Body of pancreas (tissue), 4 donors: ENCODE measurements at places on chromosomes 16 and 17.

DNA sequence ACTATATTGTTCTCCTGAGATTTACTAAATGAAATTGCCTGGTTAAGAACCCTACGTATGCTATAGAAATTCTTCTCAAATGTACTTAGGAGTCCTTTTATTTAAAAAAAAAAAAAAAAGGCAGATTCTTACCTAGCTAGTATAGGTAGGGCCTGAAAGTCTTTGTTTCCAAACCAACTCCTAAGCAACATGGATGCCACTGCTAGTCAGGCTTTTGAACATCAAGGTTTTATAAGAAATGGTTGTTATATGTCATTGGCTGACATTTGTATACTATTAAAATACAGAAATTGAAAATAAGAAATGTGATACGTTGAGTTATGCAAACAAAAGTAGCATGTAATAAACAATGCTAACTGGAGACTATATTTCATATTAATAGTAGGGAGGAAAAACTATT is 1.2 kb downstream of the EVI2A start:
- DNase-seq: no peak

DNA sequence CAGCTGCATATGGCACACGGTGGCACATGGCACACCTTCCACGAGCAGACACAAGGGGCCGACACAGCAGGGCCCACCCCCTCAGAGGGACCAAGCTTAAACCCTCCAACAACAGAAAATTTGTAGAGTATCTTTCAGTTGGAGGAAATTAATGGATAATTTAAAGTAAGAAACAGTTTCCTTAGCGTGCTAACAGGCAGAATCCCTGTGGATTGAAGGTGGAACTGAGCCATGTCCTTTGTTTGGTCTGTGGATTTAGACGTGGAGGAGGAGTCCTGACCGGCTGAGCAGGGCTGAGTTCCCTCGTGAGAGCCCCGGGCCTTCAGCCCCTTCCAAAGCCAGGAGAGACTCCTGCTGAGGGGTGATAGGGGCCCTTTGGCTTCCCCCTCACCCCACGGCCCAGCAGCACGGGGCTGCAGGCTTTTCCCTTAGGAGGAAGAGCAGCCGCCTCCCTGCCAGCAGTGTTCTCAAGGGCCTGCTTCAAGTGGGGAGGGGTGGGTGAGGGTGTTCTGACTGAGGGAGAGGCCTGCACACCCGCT is 1.4 kb upstream of the CYB561 start:
- DNase-seq: no peak

GRCh38 chr16:7027401-7027800 is 305.2 kb upstream of the RBFOX1 start:
- DNase-seq: no peak

DNA sequence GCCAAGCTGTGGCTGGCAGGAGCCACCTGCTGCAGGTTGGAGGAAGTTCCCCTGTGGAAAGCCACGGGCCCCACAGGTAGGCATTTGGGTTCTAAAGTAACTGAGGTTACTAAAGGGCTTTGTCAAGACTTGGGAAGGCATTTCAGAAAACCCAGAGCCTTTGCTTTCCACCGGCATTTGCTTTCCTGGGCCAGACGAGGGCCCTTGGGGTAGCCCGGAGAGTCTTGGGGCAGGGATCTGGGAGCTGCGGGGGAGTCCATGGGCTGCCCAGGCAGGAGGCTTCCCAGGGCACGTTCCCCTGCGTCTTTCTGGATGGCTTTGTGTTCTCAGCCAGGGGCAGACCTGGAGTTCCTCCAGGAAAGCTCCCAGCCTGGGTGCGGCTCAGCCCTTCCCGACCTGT is 43.5 kb downstream of the JPH3 start:
- no peak for DNase-seq

DNA sequence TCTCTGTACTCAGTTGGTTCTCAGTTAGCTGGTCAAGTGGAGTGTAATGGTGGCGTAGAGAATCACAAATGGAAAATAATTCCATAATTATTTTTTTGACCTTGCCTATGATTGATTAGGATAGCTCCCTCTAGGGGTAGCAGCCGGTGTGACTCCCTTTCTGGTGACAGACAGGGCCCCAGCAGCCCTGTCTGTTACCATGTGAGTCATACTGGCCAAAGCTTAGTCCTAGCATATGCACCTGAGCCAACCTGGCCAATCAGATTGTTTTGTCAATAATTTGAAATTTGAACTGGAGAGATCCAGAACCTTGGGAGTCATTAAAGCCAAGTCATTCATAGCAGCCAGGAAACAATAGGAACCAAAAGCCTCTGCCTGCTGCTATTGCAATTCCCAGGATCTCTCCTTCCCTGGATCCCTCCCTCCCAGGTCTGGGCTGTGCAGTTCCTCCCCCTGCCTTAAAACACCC is 5.6 kb downstream of the PNPO start:
- peak; percentile 95 for DNase-seq

GRCh38 chr17:10600571-10600970 is 51.1 kb upstream of the MYH2 start:
- DNase-seq: no peak

DNA sequence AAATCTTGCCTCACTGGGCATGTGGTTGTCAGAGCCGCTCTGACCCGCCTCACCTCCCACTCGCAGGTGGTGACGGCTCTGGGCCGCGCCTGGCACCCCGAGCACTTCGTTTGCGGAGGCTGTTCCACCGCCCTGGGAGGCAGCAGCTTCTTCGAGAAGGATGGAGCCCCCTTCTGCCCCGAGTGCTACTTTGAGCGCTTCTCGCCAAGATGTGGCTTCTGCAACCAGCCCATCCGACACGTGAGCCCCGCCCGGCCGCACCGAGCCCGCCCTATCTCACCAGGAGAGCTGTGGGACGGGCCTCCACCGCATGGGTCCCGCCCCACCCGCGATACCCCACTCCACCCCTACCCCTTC is 4.0 kb downstream of the TGFB1I1 start:
- no peak for DNase-seq

DNA sequence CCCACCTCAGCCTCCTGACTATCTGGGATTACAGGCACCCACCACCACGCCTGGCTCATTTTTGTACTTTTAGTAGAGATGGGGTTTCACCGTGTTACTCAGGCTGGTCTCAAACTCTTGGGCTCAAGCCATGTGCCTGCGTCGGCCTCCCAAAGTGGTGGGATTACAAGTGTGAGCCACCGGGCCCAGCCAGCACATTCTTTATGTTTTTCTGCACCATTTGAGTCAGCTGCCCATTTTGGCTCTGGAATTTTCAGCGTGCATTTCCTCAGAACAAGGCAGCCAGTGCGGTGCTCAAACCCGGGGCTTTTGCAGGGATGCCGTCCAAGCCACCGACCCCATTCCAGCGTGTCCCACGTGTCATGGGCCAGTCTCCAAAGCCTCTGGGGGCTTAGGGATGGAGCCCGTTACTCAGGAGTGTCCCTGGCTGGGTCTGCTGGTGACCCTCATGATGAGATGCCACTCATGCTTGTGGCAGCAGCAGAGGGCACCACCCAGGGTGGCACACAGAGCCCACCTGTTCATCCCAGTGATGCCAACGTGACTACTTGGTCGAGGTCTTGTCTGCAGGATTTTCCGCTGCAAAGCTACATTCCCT is 3.7 kb upstream of the RAB40C start:
- DNase-seq: no peak

GRCh38 chr16:17885659-17886207 is 415.0 kb upstream of the XYLT1 start:
- no peak for DNase-seq

DNA sequence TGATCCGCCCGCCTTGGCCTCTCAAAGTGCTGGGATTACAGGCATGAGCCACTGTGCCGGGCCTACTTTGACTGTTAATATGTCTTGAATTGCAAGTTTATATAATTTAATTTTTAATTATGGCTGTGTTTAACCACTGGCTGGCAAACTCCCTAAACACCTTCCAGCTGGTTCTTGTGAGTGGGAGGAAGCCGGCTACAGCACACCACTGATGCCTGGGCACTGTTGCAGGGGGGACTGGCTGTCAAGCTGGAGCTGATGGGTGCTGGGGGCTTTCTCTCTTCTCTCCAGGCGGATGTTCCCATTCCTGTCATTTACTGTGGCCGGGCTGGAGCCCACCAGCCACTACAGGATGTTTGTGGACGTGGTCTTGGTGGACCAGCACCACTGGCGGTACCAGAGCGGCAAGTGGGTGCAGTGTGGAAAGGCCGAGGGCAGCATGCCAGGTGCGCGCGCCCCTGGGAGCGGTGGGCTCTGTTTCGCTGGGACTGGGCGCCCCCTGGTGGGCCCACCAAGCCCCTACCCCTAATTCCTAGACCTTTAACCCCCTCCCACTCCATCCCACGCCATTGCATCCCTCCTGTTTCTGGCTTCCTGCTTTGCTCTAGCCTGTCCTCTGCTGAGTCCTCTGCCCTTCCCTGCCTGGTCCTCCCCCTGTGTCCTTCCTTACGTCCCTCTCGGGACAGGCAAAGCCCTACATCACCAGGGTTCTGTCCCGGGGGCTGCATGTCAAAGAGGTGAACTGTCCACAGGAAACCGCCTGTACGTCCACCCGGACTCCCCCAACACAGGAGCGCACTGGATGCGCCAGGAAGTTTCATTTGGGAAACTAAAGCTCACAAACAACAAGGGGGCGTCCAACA is 9.5 kb downstream of the TBX21 start:
- DNase-seq: no peak

- DNase-seq: no peak
Measured at GRCh38 chr17:16044487-16044886, 44.9 kb downstream of the TTC19 start.

GRCh38 chr16:7057458-7057857 is 275.2 kb upstream of the RBFOX1 start:
- DNase-seq: no peak

DNA sequence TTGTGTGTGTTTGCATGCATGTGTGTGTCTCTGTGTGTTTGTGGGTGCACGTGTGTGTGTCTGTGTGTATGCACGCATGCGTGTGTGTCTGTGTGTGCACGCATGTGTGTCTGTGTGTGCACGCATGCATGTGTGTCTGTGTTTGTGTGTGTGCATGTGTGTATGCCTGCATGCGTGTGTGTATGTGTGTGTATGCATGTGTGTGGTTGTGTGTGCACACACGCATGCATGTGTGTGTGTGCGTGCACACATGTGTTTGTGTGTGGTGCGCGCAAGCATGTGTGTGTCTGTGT is 239.9 kb upstream of the TNRC6C start:
- no peak for DNase-seq

DNA sequence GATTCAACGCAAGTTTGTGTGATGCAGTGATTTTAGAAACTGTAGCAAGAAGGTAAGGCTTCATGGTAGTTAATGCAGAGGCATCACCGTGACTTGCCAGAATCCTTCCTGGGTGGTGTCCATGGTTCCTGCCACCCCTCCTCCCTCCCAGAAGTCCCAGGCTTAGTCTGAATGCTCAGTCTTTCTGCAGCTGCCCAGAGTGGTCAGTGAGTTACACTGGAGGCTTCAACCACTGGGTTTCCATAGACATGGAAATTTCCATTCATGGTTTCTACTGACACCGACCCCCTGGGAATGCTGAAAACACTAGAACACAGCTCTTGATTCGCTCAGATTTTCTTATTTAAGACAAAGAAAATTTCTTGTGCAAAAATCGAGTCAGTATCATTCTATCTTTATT is 159.4 kb upstream of the HSBP1 start:
- no peak for DNase-seq

DNA sequence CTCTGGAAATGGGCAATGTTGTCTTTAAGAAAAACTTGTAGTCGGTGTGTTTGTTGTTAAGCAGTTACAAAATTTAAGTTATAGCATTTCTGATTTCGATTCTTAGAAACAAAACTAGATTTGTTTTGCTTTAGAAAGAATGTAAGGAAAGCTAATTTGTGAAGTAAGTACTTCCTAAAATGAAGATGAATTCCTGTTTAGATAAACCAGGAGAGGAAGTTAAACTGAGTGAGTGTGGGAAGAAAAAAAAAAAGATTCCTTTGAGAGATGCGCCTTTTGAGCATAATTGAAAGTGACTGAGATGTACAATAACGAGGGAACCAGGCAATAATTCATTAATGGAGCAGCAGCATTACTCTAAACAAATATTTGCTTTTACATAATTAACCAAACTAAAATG is 52.4 kb upstream of the ALOX12 start:
- no peak for DNase-seq

DNA sequence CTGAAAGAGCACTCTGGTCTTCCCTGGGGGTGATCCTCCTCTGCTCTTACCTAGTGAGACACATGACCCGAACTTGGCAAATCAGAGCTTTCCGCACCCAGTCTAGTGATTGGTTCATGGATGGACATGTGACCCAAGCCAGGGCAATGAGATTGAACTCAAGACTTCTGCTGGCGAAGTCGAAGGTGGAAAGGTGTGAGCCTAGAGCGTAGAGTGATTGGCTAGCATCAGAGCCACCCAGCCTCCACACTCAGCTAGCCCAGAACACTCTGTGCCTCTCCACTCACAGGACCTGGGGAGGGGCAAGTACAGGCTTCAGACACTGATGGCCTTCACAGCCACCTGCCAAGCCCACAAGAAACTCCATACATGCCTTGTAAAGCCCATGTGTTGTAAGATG is 17.6 kb downstream of the ATPAF2 start:
- no peak for DNase-seq
